ENCODE measurements at places on chromosomes 3 and 15.

GRCh38 chr15:60798821-60799220, 319.9 kb upstream of the ICE2 start:
- no peak for DNase-seq

- DNase-seq: no peak
Observed at GRCh38 chr15:44394062-44394461, 33.4 kb upstream of the CTDSPL2 start.

- no peak for DNase-seq
Observed at GRCh38 chr3:141894524-141895176, 18.2 kb downstream of the ATP1B3 start.

DNA sequence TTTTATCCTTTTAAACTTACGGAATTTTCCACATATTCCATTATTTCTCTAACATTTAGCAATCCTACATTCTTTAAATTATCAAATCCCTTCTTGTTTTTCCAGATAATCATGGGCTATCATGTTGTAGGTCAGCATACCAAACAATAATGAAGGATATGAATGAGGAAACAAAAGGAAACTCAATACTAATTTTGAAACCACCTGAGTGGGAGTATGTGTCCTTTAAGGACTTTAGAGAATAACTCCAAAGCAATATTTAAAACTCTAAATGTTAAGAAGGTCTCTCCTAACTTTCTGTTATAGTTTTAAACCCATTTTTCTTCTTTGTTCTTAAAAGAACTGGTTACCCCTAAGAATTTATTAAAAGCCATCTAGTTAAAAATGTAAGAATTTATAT, 43.0 kb downstream of the TP53BP1 start:
- no peak for DNase-seq

DNA sequence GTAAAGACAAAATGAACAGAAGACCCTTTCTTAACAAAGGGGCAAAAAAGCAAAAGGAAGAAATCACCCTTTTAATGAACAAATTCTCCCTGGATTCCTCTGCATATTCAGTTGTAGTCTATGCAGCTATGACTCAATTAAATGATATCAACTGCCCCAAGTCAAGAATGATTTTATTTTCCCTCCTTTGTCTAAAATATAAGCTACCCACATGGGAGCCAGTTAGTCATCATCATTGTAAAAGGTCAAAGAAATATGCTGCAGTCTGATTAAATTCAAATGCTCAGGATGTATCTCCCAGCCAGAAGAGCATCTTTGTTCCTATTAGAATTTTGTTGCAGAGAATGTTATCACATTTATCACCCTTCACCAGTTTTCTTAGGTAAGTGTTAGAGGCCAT, 84.0 kb downstream of the SST start:
- no peak for DNase-seq

DNA sequence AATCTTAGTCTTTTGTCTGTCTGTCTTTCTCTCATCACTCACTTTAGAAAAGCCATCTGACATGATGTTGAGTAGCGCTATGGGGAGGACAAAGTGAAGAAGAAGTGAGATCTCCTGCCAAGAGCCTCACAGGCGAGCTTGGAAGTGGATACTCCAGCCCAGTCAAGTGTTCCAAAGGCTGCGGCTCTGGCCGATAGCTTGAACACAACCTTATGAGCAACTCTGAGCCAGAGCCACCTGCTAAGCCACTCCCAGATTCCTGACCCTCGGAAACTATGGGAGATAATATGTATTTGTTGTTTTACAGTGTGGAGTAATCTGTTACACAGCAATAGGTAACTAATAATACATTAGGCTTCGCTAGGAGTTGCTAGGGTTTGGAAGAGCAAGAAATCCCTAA, 76.2 kb downstream of the MB21D2 start:
- DNase-seq: no peak

Data from Kasumi-1 (cell line).